ENCODE measurements at places on chromosomes 11 and 22.

DNA sequence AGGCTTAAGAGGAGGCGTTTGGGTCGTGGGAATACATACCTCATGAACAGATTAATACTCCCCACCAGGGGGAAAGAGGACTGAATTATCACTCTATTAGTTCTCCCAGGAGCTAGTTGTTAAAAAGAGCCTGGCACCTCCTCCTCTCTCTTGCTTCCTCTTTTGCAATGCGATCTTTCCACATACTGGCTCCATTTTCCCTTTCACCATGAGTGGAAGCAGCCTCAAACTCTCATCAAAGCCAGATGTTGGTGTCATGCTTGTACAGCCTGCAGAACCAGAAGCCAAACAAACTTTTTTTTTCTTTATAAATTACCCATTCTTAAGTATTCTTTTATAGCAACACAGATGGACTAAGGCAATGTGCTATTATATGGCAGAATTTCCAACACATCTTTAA is 258.5 kb downstream of the FAM76B start:
- DNase-seq: peak; percentile 77

DNA sequence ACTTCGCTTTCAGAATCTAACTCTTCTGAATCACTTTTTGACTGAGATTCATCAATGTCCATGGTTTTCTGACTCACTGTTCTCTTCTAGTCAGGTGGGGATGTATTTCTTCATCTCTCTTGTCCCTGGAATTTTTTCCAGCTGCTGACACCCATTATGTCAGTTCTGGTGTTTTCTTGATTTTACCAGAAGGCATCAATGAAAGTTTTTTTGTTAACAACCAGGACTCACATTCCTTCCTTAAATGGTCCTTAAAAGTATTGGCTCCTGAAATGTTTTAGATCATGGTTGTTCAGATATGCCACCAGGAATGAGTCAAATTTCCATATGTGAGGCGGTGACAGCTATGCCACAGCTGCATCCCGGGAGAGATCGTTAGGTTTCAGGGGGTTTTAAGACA is 12.9 kb downstream of the MICAL2 start:
- DNase-seq: no peak

- peak; percentile 79 for DNase-seq
Observed at GRCh38 chr22:45155050-45155840, 8.5 kb upstream of the NUP50 start.

GRCh38 chr11:35066783-35067423 is 72.1 kb upstream of the CD44 start:
- peak; percentile 62 for DNase-seq

DNA sequence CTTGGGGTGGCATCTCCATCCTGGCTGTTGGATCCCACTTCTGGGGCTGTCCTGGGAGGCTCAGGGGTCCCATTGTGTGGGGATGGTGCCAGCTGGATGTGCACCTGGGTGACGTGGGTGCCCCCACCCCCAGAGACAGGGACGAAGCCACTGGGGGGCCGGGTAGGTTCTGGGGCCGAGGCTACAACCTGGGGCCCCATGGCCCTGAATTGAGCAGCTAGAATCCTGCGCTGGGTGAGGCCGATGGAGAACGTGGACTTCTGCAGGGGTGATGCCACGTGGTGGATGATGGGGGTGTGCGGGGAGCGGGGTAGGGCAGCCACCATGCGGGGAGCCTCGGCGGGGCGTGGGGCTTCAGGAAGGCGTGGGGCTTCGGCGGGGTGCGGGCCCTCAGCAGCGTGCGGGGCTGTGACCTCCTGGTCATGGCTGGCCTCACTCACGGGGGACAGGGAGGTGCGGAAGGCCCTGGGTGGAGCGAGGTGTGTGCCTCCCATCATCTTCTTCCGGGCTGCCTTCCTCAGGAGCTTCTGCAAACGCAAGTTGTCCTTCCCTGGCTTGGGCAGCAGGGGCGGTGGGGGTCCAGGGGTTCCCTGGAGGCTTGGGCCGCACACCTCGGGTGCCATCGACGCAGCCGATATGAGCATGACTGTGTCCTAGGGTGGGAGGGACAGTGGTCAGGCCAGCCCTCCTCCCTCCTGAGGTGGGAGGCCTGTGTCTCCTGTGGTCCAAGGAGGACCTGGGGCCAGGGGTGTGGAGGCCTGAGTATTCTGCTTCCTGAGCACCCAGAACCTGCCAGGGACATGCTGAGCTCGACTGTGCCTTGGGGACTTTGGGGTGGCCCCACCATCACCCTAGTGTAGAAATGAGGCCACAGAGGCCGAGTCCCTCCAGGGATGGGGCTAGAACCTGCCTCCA is 1.5 kb downstream of the PRR33 start:
- DNase-seq: no peak

DNA sequence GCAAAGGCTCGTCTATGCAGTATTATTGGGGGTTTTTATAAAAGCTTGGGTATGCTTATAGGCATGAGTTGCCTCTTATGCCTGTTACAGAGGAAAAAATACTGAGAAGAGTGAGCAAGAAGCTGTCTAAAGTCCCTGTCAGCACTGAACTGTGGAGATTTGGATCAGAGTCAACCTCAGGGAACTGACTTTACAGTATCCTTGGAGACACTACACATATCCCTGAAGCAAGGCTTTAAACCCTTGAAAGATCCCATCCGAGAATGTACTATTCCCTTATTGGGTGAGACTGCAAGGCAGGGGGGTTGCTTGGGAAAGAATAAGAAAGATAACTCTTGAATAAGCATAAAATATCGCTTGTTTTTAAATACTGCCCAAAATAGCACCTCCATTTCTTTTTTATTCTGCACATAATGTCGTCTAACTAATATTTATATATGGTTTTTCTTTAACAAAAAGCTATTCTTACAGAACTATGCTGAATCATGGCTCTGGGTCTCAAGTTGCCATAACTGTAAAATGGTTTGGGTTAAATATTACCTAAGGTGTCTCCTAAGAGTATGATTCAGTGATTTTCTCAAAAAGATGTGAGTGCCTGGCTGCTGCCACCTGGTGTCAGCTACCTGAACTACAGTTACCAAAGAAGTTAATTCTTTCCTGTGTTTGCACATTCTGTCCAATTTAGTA is 1062.8 kb downstream of the DLG2 start:
- peak; percentile 30 for DNase-seq

- no peak for DNase-seq
Observed at GRCh38 chr11:114010931-114011330, 36.0 kb downstream of the HTR3A start.

- no peak for DNase-seq
Observed at GRCh38 chr22:17097701-17098100, 12.9 kb downstream of the IL17RA start.

GRCh38 chr11:44578279-44578678 is 12.8 kb downstream of the CD82 start:
- DNase-seq: no peak

DNA sequence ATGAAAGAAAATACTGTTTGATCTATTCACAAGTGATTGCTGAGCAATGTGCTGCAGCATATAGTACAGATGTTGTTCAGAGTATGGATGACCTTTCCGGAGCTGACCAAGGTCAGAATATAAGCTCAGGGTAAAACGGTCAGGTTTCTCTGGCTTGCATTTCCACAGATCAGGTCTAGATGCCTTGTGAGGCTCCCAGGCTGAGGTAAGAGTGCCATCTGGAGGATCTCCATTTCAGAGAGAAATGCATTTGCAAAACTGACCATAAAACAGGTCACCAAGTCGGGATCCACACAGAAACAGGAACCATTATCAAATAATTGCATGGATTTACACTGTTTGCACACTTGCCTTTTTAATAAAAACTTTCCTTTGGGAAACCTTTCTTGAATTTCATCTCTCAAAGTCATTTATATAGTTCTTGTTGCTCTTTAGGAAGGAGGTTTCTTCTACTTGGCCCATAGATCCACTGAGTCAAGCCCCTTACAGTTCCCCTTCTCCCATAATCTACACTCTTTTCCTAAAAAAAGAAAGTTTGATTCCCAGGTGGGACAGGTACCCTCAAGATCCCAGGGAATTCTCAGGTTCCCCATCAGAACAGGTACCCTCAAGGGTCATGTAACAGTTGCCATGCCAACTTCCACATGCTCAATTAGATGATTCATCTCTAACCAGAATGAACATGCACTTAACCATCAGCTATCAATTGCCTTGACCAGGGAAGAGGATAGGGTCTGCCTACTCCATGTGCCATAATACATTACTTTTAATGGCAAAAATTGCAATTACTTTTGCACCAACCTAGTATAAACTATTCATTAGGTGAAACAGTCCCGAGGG is 25.0 kb upstream of the TMPRSS5 start:
- DNase-seq: peak; percentile 53

- no peak for DNase-seq
Observed at GRCh38 chr22:36055376-36056295, 27.0 kb upstream of the RBFOX2 start.

DNA sequence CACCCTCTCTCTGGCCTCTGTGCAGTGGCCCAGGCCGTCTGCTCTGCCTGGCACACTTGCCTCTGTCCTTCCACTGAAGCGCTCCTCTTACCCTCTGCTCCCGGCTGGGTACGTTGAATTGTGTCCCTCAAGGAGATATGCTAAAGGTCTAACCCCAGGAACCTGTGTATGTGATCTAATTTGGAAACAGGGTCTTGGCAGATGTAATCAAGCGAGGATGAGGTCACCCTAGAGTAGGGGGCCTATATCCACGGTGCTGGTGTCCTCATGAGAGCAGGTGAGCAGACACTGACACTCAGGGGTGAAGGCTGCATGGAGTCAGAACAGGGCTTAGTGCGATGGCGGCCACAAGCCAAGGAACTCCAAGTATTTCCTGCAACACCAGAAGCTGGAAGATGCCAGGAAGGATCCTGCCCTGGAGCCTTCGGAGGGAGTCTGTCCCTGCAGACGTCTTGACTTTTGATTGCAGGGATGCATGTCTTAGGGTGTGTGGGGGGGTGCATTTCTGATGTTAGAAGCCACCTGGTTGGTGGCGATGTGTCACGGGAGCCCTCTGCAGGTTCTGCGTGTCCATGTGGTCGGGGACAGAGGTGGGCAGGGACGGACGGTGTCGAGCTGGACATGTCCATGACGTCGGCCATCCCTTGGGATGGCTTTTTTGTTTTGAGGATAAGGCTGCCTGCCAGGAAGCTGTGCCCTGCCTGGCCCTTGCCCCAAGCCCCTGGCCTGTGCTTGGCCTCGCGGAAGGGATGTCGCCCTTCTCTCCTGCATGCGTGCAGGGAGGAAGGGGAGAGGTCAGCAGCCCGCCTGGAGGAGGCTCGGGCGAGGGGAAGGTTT is 68.6 kb downstream of the LRP5 start:
- no peak for DNase-seq

DNA sequence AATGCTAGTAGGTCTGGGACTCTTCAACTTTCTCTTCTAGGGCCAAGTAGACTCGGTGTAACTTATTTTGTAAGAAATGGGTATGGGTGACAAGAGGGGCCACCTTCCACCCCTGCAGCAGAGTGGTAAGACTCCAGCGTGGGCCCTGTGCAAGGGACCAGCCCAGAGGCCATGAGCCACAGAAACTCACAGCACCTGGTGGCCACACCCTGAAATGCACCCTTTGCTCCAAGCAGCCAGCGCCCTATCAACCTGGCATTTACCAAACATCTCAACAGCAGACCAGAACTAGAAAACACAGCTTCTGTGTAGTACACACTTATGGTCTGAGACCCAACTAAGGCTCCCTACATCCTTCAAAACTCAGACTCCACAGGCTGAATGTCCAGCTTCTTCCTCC is 5.7 kb downstream of the CDCA5 start:
- DNase-seq: peak; percentile 46

All from inflammatory macrophage treated with lipopolysaccharide for 4 hours (primary cell).